Suprapubic skin (tissue), 4 donors: ENCODE measurements at places on chromosomes 5 and 9. TPM values are rescaled to one million over a fixed set of nuclear protein-coding genes. Genes with fewer than 3 reads are reported as not detected.

DNA sequence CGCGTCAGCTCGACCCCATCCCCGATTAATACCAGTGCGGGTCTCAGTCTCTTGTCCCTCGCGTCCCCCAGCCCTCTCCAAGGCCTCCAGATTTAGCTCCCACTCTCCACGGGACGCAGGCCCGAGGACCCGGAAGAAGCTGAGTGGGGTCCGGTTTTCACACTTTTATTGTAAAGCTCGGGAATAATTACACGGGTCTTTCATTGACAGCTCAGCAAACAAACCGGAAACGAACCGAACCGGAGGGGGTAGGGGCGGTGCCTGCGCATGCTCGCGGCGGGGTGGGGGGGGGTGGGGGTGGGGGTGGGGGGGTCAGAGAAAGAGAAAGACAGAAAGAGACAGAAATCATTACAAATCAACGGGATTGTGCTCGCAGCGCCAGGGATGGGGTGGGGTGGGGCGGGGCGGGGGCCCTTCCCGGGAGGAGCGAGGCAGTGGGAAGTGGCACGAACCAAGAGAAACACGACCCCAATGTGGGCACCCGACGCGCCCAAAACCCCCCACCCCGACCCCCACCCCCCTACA lies 27.9 kb downstream of the PCDH1 start:
- DNase-seq: no peak

- no peak for DNase-seq
Measured at GRCh38 chr9:109182940-109183798, 16.1 kb upstream of the FRRS1L start.

GRCh38 chr5:97119007-97119390 lies 23.4 kb downstream of the LIX1 start:
- DNase-seq: no peak

- DNase-seq: no peak
Measured at GRCh38 chr9:68545033-68545705, 4.5 kb upstream of the TMEM252 start.

DNA sequence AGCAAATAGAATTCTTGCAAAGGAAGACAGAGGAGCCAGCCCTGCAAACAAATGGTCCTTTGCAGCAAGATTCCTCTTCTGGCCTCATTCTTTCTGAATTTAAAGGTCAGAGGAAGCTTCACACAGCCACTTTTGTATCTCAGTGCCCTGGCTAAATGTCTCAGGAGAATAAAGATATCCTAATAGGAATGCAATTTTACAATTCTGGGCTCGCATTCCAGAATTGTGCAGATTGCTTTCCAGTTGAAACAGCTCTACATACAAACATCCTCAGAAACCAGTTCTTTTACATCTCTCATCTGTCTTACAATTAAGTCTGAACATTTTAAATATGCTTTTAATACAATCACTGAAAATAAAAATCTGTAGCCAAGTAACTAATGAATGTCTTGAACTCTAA lies 14.6 kb upstream of the ACOT12 start:
- DNase-seq: no peak

- no peak for DNase-seq
Measured at GRCh38 chr5:74321326-74321725, 319.2 kb downstream of the ENC1 start.

DNA sequence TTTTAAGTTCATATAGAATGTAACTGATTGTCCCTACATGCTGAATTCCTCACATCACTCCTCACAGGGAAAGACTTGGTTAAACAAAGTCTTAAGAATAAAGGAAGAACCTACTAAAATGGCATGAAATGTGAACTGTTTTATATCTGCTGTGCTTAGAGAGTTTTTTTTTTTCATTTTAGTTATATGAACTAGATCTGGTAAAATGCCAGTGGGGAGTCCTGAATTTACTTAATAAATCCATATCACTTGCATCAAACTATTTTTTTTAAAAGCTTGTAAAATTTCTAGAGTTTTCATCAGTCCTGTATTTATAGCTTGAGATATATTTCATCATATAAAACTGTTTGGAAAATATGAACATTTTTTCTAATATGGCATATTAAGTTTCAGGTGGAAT lies 1528.6 kb downstream of the EFNA5 start:
- DNase-seq: no peak

DNA sequence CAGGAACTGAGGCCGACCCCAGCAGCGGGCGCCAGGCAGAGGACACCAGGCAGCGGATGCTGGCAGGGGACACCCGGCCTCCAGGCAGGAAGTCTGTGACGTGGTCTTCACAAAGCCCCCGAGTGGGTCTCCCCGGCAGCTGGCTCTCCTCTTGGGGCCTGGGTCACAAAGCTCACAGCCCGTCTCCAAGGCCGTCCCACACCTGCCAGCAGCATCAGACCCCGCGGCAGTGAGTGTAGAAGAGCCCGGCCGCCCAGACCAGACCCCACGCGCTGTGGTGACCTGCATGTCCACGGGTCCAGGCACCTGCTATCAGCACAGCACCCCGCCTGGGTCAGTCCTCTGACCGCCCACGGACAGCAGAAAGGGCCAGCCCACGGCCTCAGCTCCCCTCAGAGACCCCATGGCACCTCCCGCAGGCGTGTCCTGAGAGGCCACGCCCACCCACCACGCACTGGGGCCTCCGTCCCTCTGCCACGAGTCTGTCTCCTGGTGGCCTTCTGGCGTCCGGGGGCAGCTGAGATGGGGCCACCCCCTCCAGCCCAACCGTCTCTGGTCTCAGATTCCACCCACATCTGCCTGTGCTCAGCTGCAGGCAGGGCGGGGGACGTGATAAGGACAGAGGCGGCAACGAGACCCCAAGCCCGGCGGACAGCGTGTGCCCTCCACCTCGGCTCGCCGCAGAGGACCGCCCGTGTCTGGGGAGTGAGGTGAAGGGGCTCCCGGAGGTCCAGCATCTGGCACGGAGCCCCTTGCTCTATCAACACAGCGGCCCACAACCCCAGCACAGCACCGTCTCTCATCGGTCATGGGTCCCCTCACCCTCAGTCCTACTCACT lies 34.2 kb downstream of the EXD3 start:
- DNase-seq: no peak

GRCh38 chr9:19799784-19800183 lies 10.9 kb upstream of the SLC24A2 start:
- DNase-seq: no peak

PANK3 gene
- 30.3 TPM for total RNA-seq

TEX48 gene
- total RNA-seq: not detected
